NCI-H524 (cell line): ENCODE measurements at places on chromosomes 6 and 20.
A peak's percentile ranks its signal among the peaks of the same experiment; 100 is the strongest.

DNA sequence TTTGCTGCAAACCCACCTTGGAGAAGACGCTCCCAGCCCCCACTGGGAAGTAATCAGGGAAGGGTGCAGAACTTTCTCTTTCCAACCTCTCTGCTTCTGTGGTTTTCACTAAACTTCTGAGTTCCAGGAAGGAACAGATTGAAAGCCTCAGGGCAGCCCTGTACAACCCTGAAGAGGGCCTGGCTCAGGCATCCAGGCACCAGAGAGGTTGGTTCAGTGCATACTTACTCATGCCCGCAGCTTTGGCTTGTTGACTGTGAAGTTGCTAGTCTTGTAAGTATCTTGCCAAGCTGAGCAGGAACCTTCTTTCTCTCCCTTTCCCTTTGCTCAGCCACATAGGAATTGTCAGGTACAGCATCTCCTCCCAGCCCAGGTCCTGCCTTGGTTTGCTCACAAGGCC lies 272.2 kb upstream of the FOXQ1 start:
- no peak for DNase-seq

GRCh38 chr6:25922301-25922700 lies 8.2 kb downstream of the SLC17A2 start:
- DNase-seq, result no peak

- DNase-seq, result no peak
Observed at GRCh38 chr6:124742971-124743370, 219.3 kb upstream of the RNF217 start.

- no peak for DNase-seq
Observed at GRCh38 chr6:111794727-111795452, 78.4 kb downstream of the FYN start.

DNA sequence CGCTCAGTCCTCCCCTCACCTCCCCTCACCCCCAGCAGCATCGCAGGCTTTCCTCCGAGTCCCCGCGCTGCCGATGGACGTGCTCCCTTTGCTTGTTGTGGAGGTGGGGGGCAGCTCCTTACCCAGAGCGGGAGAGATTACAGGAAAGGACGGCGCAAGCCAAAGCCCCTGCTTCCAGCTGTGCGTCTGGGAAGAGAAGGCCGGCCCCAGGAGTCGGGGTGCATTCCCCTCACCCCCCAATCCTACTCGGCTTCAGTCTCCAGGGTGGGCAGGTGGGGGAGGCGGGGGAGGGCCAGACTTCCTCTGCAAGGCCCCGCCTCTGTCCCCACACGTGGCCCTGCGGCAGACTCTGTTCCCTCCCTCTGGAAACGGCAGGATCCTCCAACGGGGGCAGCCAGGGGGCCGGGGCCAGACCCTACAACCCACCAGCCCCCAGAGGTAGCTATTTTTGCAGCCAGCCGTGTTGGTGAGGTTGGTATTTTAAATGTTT lies 43.6 kb downstream of the NTSR1 start:
- no peak for DNase-seq

DNA sequence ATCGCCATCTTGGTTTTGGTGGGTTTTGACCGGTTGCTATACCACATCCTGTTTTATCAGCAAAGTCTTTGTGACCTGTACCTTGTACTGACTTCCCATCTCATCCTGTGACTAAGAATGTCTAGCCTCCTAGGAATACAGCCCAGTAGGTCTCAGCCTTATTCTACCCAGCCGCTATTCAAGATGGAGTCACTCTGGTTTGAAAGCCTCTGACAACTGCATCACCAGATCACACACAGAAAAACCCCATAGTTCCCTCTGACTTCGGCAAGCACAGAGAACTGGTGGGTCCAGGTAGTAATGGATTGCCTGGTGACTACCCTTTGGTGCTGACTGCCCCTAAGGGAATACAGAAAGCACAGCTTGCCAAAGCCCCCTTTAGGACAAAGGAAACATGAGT lies 10.3 kb upstream of the RSPH4A start:
- no peak for DNase-seq

- no peak for DNase-seq
Observed at GRCh38 chr20:51346686-51347485, 195.6 kb downstream of the NFATC2 start.

DNA sequence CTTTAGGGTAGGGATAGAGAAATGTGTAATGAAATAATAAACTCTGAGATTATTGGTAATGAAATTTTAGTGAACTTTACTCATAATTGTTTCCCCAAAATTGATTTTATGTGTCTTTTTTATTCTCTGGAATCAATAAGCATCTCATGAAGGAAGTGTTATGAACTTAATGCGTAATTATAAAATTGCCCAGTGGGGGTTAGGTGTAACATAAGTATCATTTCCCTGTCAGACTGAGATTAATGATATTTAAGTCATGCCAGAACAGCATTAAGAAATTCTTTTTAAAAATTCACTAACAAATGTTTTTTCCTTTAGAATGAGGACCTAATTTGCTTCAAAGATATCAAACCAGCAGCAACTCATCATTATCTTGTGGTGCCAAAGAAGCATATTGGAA lies 10.0 kb downstream of the HINT3 start:
- peak; percentile 6 for DNase-seq

DNA sequence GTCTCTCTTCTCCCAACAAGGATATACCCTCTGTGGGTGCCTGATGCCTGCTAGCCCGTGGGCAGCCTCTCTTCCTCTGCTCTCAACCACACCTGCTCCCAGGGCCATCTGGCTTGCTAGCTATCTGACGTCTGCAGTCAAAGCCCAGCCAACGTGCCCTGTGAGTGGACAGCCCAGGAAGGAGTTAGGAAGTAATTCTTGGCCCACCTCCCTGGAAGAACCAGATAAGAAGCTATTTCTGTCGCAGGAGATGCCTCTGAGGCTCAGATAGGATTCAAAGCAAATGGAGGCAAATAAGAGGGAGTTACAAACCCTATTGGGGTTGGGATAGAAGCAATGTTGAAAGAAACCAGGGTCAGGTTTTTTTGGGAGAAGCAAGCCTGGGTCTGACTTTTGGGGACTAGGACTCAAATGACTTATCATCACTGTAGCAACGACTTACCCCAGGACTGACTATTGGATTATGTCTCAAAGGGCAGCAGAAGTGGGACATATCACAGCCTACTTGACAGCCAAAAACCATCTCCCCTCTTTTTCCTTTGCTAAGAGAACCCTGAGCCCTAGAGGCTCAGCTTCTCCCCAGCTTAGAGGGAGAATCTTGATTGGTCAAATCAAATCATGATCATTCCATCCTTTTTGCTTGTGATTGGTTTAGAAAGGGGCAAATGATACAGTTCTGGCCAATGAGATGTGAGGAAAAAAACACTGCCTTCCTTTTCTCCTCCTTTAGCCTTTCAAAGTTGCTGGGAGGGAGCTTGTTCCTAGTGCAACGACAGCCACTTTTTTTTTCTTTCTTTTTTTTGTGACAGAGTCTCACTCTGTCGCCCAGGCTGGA lies 18.0 kb upstream of the CDK5RAP1 start:
- peak; percentile 85 for DNase-seq

DNA sequence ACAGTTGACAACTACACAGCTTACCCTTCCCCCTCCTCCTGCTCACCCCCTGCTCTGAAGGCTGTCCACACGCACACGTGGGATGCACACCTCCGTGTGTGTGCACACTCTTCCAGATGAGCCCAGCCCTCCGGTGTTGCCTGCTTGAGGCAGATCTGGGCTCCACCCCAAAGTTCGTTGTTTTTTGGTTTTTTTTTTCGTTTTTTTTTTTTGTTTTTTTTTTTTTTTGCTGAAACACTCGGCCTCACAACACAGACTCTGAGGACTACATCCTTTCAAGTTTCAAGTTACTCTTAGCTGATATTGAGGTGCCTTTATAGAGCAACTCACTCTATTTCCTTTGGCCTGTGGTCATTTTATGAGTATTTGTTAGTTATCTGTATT lies 88.2 kb downstream of the RREB1 start:
- DNase-seq, result no peak

DNA sequence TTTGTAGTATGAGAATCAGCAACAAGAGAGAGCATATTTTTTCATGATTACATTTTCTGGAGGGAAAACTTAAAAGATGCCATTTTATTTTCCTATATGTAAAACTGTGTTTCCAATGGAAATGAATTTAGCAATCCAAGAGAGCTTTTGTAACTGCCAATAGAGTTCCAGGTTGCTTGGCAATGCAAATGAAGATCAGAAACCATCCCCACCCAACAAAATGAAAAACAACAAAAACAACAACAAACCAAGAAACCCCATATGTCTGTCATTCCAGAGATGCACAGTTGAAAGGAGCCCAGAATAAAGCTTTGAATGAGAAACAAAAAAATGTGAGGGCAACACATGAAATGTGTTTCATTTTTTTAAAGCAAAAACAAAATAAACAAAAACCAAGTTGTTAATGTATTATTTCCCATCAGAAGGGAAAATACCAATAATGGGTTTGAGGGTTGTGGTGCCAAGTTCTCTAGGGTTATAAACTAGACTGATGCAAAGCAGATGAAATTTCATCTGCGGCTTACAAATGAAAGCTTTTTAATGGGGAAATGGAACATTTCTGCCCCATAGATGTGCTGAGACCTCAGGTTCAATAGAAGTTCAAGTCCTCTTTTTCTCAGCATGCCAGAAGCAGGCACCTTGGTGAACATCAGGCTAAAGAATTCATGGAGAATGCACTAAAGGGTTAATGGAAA lies 121.5 kb upstream of the MCHR2 start:
- DNase-seq, result no peak

DNA sequence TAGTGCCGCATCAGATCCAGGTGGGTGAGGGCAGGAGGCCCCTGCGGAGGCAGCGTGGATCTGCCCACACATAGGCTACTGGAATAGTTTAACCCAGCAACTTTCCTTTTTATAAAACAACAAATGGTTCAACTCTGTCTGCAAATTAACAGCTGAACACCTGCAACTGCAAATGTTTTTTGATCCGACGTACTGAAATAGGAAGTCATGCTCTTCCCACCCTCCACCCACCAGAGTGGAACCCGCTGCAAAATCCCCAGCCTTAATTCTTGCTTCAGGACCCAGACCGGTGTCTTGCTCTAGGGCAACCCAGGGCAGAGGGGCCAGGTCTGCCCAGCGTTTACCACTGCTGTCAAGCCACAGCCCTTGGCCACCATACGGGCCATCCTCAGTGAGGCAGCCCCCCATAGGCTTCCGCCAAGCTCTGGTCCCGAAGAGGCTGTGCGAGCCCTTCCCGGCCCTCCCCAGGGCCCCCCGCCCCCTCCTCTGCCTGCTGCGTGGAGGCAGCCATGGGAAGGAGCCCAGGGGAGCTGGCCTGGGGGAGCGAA lies 334.3 kb downstream of the ZFAND3 start:
- no peak for DNase-seq

DNA sequence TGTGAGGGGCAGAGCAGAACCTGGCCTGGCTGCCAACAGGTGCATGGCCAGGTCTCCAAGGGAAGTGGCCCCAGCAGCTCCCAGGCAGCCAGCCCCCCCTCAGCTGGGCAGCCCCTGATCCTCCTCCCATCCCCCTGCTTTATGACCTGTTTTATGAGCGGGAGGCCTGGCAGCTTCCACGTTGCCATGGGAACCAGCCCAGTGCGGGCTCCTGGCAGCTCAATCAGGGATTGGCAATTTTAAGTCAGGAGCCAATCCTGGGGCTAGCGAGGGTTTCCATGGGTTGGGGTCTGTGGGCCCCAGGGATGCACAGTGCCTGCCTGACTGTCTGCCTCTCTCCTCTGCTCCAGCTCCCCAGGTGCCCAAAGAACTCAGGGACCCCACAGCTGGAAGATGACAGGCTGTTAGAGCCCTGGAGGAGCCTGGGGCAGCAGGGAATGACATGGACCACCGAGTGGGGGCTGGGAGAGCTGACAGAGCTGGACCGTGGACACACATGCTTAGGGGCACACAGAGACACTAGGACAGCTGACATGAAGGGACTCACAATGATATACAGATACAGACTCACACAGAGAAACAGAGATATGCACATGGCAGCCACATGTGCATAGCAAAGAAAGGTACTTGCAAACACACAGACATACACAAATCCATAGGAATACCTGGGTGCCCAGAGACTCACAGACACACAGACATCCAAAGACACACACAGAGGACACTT lies 56.5 kb upstream of the SIRPA start:
- no peak for DNase-seq

- no peak for DNase-seq
Observed at GRCh38 chr6:13304580-13305260, 23.6 kb downstream of the TBC1D7 start.

DNA sequence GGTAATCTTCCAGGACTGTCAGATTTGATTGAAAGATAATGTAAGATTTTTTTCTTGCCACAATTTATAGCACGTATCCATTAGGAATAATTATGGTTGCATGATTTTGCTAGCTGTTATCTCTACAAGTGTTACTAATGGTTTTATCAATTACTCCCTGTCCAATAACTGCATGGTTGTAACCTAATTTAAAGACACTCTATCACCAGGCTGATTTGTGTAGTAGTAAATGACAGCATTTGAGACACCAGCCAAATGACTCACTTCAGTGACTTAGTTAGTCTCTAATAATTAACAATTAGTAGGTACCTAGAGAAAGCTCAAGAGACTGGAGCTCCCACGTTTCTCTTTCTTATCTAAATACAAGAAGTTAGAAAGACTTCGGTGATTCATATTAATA lies 453.8 kb upstream of the POU3F2 start:
- no peak for DNase-seq

DNA sequence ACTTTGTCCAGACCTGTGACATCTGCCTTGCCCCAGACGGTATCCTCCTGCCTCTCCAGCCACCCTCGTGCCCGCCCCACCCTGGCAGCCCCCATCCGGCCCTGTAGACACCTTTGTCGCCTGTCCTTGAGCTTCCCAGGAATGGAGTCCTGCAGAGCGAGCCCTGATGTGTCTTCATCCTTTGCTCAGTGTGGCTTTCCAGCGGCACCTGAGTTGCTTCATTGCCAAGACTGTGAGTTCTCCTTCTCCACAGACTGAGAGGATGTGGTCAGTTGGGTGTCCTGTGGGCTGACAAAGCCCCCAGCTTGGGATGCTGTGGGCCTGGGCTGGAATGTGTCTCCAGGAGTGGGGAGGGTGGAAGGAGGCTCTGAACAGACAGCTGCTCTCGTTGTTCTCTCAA lies 1.7 kb upstream of the CST4 start:
- no peak for DNase-seq

DNA sequence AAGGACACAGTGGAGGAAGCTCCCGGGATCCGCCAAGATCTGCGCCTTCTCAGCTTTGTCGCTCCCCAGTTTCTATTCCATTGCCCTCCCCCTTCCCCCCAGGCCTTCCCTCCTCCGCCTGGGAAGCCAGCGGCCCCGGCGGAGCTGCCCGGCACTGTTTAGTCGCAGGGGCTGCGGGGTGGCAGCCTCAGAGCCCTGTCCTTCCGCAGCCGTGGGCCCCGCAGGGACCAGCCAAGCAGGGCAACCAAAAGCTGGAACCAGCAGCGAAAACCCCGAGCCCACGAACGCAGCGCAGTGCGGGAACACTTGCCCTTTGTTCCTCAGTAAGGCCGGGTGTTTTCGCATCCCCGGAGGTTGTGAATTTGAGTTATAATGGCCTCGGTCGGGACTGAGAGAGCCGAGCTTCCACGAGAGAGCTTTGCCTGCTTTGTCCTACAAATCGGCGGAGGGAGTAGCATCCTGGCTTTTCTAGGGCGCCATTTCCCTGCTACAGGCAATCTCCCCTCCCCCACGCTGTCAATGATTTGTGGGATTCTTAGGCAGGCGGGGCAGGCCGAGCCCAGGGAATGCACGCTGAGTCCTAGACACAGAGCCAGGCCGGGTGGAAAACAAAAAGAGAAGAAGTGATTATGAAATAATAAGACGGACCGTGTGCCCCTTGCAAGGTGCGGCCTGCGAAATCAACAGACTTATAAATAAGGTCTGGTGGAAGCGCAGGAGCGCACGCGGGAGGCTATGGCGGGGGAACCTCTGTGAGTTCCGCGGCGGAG lies 4.0 kb upstream of the TUBB2B start:
- DNase-seq, result peak; percentile 87
